ENCODE measurements at places on chromosomes 1 and 21. TPM values are rescaled to one million over a fixed set of nuclear protein-coding genes. Genes with fewer than 3 reads are reported as not detected.

The MSH4 gene
- total RNA-seq = 0.10 TPM

The DTL gene
- 19.0 TPM for total RNA-seq

The FMO4 gene
- 0.89 TPM for total RNA-seq

The MKNK1 gene
- 11.3 TPM for total RNA-seq

DNA sequence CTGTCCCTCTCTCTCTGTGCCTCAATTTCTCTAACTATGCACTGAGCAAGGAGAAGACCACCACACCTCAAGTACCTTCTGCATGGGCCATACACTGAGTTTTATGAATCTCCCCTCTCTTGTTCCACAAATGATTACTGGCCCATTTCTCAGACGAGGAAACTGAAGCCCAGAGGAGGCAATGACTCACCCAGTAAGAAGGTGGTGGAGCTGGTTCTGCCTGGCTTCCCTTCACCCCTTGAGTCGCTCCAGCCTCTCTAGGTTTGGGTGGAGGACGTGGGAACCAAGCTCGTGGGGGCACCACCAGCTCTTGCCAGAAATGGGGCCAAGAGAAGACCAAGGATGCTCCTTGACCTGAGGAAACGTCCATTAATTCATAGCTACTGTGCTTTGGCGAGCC, 21.3 kb upstream of the RUNX3 start:
- no peak for DNase-seq

DNA sequence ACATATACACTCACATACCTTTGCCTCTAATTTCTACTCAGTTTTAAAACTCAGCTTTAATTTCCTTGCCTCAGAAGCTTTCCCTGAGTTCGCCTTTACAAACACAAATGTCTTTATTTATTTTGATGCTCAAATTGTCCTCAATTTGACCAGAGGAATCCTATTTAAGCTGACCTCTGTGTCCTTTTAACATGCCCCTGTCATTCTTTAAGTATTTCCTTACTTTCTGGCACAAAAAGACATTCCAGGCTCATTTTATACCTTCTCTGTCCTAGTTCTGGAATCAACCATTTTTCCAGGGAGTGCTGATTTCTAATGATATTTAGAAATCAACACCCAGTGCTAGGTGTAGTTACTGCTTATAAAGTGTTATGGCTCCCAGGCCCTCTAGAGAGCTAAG, 82.5 kb downstream of the OSBPL9 start:
- DNase-seq = no peak

DNA sequence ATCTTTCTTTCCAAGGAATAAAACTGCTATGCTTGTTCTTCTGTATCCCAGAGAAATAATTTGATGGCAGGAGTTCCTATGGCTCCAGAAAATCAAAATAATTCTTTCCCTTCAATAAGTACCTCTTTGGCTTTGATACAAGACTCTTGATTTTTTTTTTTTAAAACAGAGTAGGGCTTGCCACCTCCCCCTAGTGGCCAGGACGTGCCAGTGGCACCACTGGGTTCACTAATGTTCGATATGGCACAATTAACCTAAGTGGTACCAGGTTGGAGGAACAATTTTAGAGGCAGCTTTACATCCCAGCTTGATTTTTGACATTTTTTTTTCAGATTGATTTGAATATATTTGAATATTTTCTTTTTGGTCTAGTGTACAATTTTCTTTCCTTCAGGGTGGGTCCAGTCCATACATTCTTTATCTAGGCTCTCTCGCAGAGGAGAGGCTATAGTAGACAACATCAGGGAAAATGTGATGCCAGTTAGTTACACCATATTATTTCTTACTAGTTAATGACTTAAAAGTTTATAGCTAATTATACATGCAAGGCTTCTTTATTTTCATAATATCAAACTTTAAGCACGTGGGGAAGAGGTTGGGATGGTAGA, 330.9 kb downstream of the S1PR1 start:
- DNase-seq = peak; percentile 6

DNA sequence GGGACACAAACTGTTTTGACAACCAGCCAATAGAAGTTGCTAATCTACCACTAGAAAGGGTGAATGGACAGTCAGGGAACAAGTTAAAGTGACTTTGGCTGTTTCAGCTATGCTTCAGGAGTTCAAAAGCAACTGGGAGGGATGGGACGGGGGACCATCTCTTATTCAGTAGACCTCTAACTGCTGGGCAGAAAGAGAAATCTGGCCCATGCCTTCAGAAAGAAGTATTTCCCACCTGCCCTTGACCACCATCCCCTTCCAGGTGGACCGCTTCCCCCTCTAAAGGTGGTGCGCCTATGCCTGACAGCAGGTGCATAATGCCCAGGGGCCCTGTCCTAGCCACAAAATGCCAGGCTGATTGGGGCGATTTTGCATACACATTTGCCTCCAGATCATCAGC, 5.2 kb downstream of the ITPKB start:
- no peak for DNase-seq

DNA sequence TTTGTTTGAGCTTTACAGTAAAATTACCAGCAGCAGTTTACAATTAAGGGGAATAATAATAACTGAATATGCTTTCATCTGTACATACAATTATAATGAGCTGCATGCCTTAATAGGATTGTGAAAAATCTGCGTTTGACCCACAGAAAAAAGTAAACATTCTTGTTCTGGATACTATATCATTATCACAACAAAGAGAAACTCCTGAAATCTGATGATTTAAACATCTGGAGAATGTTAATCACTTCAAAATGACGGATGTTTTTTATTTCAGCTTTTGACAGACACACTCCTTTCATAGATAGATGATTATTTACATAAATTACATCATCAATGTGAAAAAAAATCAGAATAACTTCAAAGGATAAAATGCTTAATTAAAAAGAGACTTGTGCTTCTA, 58.5 kb downstream of the TYW3 start:
- no peak for DNase-seq

DNA sequence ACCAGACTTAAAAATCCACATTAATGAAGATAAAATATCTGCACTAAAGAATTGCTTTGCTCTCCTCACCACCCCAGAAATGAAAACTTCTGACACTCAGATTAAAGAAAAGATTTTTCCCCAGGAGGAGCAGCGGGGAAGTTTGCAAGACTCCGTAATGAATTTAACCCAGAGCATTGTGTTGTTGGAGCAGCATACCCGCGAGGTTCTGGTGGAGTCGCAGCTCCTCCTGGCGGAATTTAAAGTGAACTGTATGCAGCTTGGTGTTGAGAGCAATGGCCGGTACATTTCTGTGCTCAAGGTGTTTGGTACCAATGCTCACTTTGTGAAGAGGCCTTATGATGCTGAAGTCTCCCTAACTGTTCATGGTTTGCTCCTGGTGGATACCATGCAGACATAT, 46.4 kb downstream of the VPS13D start:
- peak; percentile 41 for DNase-seq

DNA sequence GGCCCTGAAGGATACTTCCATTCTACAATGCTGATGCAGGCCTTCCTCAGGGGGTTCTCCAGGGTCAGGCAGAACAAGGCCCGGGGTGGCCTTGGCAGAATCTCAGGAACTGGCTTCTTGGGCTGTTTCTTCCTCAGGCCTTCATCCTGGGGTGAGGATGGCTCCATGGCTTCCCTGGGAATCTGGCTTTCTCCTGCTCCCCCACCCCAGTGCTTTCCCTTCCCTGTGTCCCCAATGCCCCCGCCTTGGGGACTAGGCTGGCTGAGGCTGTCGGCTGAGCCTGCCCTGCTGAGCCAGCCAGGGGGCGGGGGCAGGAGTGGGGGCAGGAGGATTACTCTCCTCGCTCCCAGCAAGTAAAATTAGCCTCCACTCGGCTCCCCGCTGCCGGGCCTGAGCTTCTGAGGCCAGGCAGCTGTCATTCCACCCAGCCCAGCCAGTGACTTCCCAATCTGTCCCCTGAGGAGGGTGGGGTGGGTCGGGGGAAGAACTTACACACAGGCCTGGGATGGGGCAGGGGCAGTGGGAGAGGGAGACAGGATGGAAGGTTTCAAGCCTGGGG, at the start of gene CACNA1S:
Gene CACNA1S, minus strand, starts transcription at position 254 of the 559 bp plus-strand sequence. Its CDS starts 87 bp downstream, at position 167.
- DNase-seq = no peak

DNA sequence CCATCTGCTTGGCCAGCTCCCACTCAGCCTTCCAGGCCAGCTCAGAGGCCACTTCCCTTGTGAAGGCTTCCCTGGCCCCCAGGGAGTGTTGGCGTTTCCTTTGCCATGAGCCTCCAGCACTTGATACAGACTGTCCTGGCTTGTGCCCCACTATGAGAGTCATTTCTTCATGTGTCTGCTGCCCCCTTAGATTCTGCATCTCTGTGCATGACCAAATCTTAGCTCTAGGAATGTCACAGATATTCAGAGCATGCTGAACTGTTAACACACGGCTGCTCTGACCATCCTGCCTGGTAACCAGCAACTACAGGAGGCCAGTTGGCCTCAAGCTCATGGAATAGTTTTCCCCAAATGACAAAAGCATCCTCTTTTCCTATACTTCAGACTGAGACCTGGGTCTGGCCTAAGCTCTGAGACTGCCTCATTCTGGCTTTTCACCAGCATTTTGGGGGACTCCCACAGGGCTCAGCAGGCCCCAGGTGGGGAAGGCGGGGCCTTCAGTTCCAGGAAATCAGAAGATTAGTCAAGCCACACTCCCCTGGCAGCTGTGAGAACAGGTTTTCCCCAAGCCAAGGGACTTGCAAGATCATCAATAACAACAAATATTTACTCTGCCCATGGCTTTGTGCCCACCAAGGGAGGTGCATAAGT, 182.6 kb upstream of the EDN2 start:
- no peak for DNase-seq

All from NCI-H460 (cell line).